Lower lobe of right lung (tissue), 2 donors: ENCODE measurements at places on chromosomes 4 and X. TPM values are rescaled to one million over a fixed set of nuclear protein-coding genes. Genes with fewer than 3 reads are reported as not detected.

The QDPR gene
- 38.5 TPM for total RNA-seq

The BEX4 gene
- 37.3 TPM for total RNA-seq

The HSPA4L gene
- 3.0 TPM for total RNA-seq

The TMEM184C gene
- total RNA-seq, result 29.2 TPM

The C4orf50 gene
- 0.09 TPM for total RNA-seq

The WWC2 gene
- total RNA-seq, result 109 TPM

DNA sequence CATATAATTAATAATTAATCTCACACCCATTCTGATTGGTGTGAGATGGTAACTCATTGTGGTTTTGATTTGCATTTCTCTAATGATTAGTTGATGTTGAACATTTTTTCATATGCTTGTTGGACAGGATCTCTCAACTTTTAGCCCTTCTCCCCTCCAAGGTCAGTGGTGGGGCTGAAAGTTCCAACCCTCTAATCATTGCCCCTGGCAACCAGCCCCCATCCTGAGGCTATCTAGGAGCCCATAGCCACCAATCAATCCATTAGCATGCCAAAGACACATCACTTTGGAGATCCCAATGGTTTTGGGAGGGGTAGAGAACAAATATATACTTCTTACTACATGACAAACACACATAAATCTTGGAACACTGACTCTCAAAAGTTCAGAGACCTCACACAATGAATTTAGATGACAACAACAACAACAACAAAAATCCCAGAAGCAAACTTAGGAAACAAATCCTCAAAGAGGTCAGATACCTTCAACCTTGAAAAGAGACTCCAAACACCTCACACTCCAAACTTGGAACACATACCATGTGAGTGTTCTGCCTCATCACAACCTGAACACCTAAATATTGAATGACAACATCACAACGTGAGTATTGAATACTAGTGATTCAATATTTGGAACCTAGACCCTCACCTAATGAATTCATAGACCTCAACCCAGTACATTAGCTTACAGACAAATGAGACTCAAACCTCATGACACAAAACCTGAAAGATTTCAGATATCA lies 19.0 kb upstream of the PAGE4 start:
- H3K4me1 ChIP-seq, result no peaks in the 10 kb centered on the region
- H3K27ac ChIP-seq, result no peak overlapping the region
- no peaks in the 10 kb centered on the region for H3K36me3 ChIP-seq
- no peak overlapping the region for H3K4me3 ChIP-seq

- H3K27ac ChIP-seq, result no peak overlapping the region
- no peak overlapping the region for H3K4me3 ChIP-seq
- no peaks in the 10 kb centered on the region for H3K36me3 ChIP-seq
- no peaks in the 10 kb centered on the region for H3K4me1 ChIP-seq
- DNase-seq, result no peak
- no peaks in the 10 kb centered on the region for H3K27me3 ChIP-seq
Observed at GRCh38 chr4:124691801-124692200, 20.7 kb downstream of the ANKRD50 start.

DNA sequence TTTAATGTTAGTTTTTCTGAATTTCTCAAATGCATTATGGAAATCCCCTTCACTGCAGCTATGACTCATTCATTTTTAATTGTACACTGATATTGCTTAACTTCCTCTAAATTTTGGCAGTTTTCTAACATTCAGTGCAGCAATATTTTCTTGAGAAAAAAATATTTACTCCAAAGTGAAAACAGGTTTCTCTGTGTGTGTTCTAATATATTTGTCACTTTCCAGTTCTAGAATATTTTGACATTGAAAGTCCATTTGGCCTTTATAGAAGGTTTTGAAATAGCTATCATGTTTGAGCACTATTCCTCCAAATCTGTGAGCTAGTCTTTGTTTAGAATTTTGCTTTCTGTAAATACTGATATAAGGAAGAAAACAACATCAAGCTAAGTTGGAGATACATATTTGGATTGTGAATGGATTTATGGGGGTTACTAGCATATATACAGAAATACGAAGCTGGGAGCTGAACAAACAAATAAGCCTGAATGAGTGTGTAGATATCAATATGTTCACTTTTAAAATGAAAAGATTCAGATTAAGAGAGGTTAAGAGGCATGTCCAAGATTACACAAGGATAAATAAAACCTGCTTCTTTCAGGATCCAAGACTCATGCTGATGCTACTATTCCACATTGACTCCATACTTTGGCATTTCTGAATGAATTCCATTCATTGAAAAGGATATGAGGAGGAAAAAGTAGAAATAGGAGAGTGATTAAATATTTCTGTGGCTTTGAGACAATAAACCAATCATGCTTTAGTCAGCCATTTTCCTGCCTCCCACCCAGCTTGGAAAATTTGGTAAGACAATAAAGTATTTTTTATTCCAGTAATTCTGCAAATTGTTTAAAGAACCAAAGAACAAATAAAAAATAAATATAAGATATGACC lies 57.3 kb upstream of the SLIT2 start:
- H3K36me3 ChIP-seq, result no peaks in the 10 kb centered on the region
- H3K4me3 ChIP-seq, result no peak overlapping the region
- no peaks in the 10 kb centered on the region for H3K27me3 ChIP-seq
- H3K4me1 ChIP-seq, result peaks cover 10% of the 10 kb centered on the region

- no peak overlapping the region for H3K4me3 ChIP-seq
- H3K27ac ChIP-seq, result no peak overlapping the region
- H3K36me3 ChIP-seq, result no peaks in the 10 kb centered on the region
- no peaks in the 10 kb centered on the region for H3K4me1 ChIP-seq
Observed at GRCh38 chr4:25103418-25103817, 56.8 kb downstream of the SEPSECS start.

DNA sequence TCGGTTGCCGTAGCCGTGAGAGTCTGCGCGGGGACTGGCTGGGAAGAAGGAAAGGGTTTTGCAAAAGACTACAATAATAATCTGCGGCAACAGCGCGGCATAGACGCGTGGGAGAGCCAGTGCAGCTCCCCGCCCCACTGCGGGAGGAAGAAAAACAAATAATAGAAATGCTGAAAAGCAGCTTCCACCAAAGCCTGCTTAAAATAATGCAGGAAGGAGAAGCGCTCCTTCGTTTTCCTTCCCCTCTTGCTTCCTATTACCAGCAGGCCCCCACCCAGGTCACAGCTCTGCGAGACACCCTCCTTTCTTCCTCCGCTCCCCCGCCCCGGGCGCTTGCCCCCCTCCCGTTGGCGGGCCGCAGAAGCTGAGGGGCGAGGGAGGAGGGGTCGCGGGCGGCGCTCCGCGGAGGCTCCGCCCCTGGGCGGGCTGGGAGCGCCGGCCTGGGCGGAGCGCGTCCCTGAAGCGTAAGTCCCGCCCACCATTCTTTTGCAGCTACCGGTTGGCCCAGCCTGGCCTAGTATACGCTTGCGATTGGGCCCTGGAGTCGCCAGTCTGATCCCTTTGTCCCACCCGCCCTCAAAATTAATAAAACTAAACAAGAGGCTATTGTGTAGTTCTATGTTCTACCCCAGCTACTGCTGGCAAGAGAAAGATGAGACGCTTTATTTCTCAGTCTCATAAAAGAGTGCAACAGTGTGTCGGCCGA lies 636 bp upstream of the AMOT start:
- H3K4me1 ChIP-seq, result no peaks in the 10 kb centered on the region
- H3K27me3 ChIP-seq, result no peaks in the 10 kb centered on the region
- H3K36me3 ChIP-seq, result no peaks in the 10 kb centered on the region
- peak; percentile 86 for DNase-seq
- peak overlapping the region; percentile 75 for H3K4me3 ChIP-seq

DNA sequence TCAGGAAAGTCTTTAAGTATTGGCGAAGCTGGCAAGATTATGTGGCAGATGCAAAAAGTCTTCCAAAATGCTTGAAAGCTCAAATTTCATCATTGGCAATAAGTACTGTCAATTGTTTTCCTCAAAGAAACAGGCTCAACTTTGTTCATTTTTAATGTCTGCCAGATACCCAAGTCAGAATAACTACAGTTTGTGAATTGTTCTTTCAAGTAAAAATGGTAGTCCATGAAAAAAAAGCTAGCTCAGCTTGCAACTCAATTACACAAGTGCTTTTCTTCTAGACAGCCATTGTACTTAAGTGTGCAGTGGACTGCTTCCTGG lies 70.5 kb downstream of the AFF1 start:
- no peaks in the 10 kb centered on the region for H3K27me3 ChIP-seq
- H3K36me3 ChIP-seq, result no peaks in the 10 kb centered on the region
- peaks cover 49% of the 10 kb centered on the region for H3K4me1 ChIP-seq
- peak overlapping the region; percentile 80 for H3K4me3 ChIP-seq
- DNase-seq, result no peak

GRCh38 chr4:94356444-94356843 lies 13.8 kb upstream of the HPGDS start:
- H3K4me3 ChIP-seq, result no peak overlapping the region
- no peak for DNase-seq
- H3K36me3 ChIP-seq, result no peaks in the 10 kb centered on the region
- no peak overlapping the region for H3K27ac ChIP-seq

GRCh38 chrX:338836-339400 lies 20.3 kb upstream of the GTPBP6 start:
- no peaks in the 10 kb centered on the region for H3K27me3 ChIP-seq
- no peaks in the 10 kb centered on the region for H3K36me3 ChIP-seq
- no peaks in the 10 kb centered on the region for H3K4me1 ChIP-seq

- H3K27ac ChIP-seq, result no peak overlapping the region
- no peak for DNase-seq
- H3K4me1 ChIP-seq, result no peaks in the 10 kb centered on the region
- no peak overlapping the region for H3K4me3 ChIP-seq
- H3K36me3 ChIP-seq, result no peaks in the 10 kb centered on the region
- H3K27me3 ChIP-seq, result no peaks in the 10 kb centered on the region
Observed at GRCh38 chr4:64248186-64248585, 161.1 kb downstream of the TECRL start.

GRCh38 chr4:99856166-99856565 lies 38.1 kb downstream of the LAMTOR3 start:
- peak overlapping the region; percentile 56 for H3K27ac ChIP-seq
- peaks cover 8% of the 10 kb centered on the region for H3K4me1 ChIP-seq
- no peaks in the 10 kb centered on the region for H3K36me3 ChIP-seq
- no peak for DNase-seq
- H3K4me3 ChIP-seq, result no peak overlapping the region
